ENCODE measurements at places on chromosomes 5 and 9.

GRCh38 chr9:131306397-131307004 lies 17.0 kb downstream of the PLPP7 start:
- DNase-seq, result no peak

GRCh38 chr9:6818292-6818922 lies 60.6 kb downstream of the KDM4C start:
- DNase-seq, result no peak

GRCh38 chr5:58300346-58300895 lies 159.5 kb downstream of the PLK2 start:
- DNase-seq, result no peak

DNA sequence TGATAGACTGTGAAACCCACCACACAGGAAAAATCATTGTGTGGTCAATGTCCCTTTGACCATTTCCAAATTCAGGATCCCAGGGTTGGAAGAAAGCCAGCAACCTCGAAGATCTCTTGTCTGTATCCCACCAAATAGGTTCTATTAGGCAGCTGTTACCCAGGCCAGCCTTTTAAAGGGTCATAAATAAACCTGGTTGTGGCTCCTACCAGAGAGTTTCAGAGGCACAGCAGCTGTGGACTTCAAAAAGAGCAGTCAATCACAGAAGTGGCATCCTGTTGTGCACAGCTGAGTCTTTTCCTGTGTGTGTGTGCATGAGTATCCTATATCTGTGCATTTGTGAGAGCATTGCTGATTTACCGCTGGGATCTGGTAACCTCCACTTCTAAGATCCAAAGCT lies 23.7 kb upstream of the OR2S2 start:
- DNase-seq, result no peak

DNA sequence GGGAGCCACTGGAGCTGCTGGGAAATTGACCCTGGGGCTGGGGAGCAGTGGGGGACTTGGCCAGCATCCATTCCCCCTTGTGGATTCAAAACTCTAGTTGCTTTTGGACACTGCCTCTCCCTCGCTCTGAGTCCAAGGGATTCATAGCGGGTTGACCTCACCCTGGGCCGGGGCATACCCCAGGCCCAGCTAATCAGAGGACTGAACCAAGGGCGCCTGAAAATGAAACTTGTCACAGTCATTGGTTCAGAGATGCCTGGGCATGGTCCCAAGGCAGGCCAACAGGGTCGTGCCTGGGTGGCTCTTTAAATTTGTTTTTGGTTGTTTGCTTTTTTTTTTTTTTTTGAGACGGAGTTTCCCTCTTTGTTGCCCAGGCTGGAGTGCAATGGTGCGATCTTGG lies 22.6 kb downstream of the STK10 start:
- no peak for DNase-seq

Measured in NCI-H187 treated with DMSO at 0.1 percent for 48 hours (cell line).